Naive thymus-derived CD8-positive, alpha-beta T cell (primary cell): ENCODE measurements at places on chromosomes 13 and 19. TPM values are rescaled to one million over a fixed set of nuclear protein-coding genes. Genes with fewer than 3 reads are reported as not detected.
A peak's percentile ranks its signal among the peaks of the same experiment; 100 is the strongest.

DNA sequence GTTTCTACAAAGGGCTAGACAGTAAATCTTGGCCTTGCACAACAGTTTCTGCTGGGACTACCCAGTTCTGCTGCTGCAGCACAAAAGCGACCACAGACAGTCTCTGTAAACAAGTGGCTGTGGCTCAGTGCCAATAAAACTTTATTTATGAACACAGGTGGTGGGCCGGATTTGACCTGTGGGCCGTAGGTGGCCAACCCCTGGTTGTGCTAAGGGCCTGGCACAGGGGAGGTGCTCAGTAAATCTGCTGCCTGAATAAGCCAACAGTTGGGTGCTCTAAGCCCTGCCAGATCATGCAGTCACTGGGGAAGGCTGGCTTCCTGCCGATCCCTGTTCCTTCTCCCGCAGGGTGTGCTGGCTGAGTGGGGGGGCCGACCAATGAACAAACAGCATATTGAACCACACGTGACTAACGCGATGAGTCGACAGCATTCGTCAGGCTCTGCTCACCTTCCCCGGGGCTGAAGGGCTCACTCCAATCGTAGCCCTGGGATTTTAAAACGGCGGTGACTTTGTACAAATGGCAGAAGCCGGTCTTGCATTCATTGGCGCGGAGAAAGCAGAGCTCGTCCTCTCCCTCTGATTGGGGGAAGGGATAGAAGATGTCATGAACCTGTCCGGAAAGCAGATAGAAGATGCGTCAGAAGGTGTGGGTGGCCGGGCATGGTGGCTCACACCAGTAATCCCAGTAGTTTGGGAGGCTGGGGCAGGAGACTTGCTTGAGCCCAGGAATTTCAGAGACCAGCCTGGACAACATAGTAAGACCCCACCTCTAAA lies 24.3 kb upstream of the MYDGF start:
- H3K27me3 ChIP-seq, result no peaks in the 10 kb centered on the region
- no peak for DNase-seq
- H3K4me1 ChIP-seq, result no peaks in the 10 kb centered on the region

DNA sequence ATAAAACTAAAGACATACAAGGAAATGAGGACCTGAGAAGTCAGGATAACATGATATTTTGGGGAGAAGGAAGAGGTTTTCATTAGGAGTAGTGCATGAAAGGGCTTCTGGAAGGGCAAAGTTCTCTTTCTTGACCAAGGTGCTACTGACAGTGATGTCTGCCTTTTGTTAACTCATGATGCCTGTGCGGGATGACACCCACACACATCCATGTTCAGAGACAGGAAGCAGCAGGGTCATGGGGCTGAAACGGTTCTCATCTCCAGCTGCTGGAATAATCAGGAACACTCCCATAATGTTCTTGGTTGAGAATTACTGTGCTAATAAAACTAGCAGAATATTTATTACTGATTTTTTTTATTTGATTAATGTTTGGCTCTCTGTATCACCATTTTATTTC lies 29.1 kb downstream of the KCNC3 start:
- H3K4me3 ChIP-seq, result no peak overlapping the region
- H3K4me1 ChIP-seq, result no peaks in the 10 kb centered on the region
- H3K27me3 ChIP-seq, result peaks cover 16% of the 10 kb centered on the region
- H3K27ac ChIP-seq, result no peak overlapping the region
- peak; percentile 34 for DNase-seq

Gene PSG11
- total RNA-seq, result not detected

DNA sequence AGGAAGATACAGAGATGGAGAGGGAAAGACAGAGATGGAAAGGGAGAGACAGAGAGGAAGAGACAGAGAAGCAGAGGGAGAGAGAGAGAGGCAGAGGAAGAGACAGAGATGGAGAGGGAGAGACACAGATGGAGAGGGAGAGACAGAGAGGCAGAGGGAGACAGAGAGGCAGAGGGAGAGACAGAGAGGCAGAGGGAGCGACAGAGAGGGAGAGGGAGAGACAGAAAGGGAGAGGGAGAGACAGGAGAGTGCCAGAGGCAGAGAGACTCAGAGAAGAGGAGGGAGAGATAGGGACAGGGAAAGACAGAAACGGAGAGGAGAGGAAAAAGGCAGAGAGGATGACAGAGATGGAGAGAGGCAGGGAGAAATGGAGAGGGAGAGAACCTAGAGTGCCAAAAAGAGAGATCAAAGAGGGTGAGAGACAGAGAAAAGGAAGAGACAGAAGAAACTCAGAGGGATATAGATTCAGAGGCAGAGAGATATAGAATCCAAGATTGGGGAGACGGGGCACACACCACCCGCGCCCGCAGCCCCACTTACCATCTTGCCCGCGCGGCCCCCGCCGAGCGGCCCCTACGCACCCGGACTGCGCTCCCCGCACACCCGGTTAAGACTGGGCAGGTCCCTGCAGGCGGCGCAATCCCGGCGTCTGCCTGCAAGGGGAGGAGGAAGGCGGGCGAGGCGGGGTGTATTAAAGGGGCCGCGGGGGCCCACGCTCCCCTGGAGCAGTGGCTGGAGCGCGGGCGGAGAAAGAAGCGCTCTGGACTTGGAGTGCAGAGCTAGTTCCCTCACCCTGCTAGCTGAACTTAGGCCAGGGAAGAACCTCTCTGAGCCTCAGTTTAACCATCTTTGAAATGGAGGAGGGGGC lies 10.7 kb downstream of the TM6SF2 start:
- peaks cover 21% of the 10 kb centered on the region for H3K27me3 ChIP-seq
- DNase-seq, result no peak
- H3K4me1 ChIP-seq, result peaks cover 14% of the 10 kb centered on the region
- peaks cover 3% of the 10 kb centered on the region for H3K36me3 ChIP-seq

Gene PIP5K1C
- total RNA-seq, result 32.0 TPM

DNA sequence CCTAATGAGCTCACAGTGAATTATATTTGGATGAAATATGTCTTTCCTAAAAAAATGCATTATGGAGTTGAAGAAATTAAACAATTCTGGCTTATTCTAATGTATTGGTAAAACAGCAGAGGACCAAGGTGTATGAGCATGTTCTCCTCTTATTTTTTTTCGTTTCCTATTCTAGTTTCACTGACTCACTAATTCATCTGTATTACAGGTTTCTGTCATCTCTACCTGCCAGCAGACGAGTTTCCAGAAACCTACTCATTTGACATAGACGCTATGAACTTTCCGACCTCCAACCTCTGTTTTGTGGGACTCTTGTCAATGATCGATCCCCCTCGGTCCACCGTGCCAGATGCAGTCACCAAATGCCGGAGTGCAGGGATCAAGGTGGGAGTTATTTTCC lies 20.3 kb downstream of the ATP12A start:
- peaks cover 11% of the 10 kb centered on the region for H3K27me3 ChIP-seq
- H3K4me1 ChIP-seq, result no peaks in the 10 kb centered on the region
- no peak overlapping the region for H3K4me3 ChIP-seq
- no peaks in the 10 kb centered on the region for H3K36me3 ChIP-seq

DNA sequence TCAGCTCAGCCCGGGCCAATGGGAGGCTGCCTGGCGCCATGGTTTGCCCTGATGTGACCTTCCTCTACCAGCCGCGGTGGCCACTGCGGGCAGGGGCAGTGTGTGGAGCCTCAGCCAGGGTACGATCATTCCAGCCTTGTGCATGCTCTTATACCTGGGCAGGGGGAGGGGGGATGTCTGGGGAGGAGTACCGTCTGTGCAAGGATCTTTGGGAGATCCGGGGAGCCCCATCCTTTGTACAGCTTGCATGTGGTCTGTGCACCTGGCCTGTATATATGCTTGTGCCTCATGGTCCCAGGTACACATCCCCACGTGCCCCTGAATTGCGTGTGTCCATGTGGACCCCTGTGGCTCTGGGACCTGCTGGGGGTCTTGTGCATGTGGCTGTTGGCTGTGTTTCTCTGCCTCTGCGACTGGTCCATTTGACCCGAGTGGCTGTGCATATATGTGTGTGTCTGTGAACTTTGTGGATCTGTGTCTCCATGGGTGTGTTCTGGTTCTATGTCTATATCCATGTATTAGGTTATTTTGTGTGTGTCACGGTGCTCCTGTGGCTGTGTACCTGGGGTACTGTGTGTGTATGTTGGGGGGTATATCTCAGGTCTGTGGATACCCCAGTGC lies 12.8 kb upstream of the NANOS3 start:
- H3K27me3 ChIP-seq, result peaks cover 25% of the 10 kb centered on the region
- H3K36me3 ChIP-seq, result no peaks in the 10 kb centered on the region
- DNase-seq, result no peak
- H3K4me1 ChIP-seq, result peaks cover 51% of the 10 kb centered on the region
- peak overlapping the region; percentile 90 for H3K4me3 ChIP-seq

- no peaks in the 10 kb centered on the region for H3K27me3 ChIP-seq
- peak overlapping the region; percentile 8 for H3K27ac ChIP-seq
- H3K4me1 ChIP-seq, result no peaks in the 10 kb centered on the region
- DNase-seq, result no peak
- no peak overlapping the region for H3K4me3 ChIP-seq
Observed at GRCh38 chr19:4922530-4923275, 13.4 kb downstream of the UHRF1 start.

Gene PLK5
- not detected for total RNA-seq

- no peak for DNase-seq
- peaks cover 31% of the 10 kb centered on the region for H3K27me3 ChIP-seq
- H3K27ac ChIP-seq, result no peak overlapping the region
- H3K4me1 ChIP-seq, result peaks cover 12% of the 10 kb centered on the region
Observed at GRCh38 chr19:47021536-47022139, 2.0 kb downstream of the NPAS1 start.

- no peaks in the 10 kb centered on the region for H3K36me3 ChIP-seq
- no peak for DNase-seq
- no peak overlapping the region for H3K27ac ChIP-seq
- no peaks in the 10 kb centered on the region for H3K4me1 ChIP-seq
- H3K27me3 ChIP-seq, result no peaks in the 10 kb centered on the region
Observed at GRCh38 chr19:1819341-1820255, 7.5 kb upstream of the ATP8B3 start.

GRCh38 chr19:50309396-50310125 lies 19.6 kb downstream of the KCNC3 start:
- DNase-seq, result no peak
- H3K4me3 ChIP-seq, result peak overlapping the region; percentile 4
- H3K27ac ChIP-seq, result no peak overlapping the region
- H3K4me1 ChIP-seq, result peaks cover 8% of the 10 kb centered on the region
- peaks cover 58% of the 10 kb centered on the region for H3K27me3 ChIP-seq

DNA sequence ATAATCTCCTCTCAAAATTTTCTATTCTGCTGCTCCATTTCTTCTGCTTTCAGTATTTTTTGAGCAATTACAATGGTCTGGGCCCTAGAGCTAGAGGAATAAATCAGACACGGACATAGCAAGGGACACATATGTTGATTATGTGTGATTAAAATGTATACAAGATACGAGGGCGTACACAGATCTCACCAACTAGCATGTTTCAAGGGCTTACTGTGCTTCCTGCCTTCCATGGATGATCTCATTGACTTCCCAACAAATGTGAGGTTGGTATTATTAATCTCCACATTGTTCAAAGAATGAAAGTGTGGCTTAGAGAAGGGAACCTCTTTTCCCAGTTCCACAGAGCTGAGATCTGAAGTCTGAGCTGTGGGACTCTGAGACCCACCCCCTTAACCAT lies 9.1 kb downstream of the PLD3 start:
- H3K4me3 ChIP-seq, result no peak overlapping the region
- no peak for DNase-seq
- H3K27me3 ChIP-seq, result no peaks in the 10 kb centered on the region
- H3K4me1 ChIP-seq, result peaks cover 42% of the 10 kb centered on the region
- H3K27ac ChIP-seq, result no peak overlapping the region

Gene KLF1
- not detected for total RNA-seq

GRCh38 chr13:89541091-89542030 lies 1806.1 kb upstream of the MIR17HG start:
- H3K36me3 ChIP-seq, result no peaks in the 10 kb centered on the region
- no peak overlapping the region for H3K27ac ChIP-seq
- DNase-seq, result no peak
- no peaks in the 10 kb centered on the region for H3K27me3 ChIP-seq
- no peaks in the 10 kb centered on the region for H3K4me1 ChIP-seq

Gene INSR
- total RNA-seq, result 0.60 TPM

DNA sequence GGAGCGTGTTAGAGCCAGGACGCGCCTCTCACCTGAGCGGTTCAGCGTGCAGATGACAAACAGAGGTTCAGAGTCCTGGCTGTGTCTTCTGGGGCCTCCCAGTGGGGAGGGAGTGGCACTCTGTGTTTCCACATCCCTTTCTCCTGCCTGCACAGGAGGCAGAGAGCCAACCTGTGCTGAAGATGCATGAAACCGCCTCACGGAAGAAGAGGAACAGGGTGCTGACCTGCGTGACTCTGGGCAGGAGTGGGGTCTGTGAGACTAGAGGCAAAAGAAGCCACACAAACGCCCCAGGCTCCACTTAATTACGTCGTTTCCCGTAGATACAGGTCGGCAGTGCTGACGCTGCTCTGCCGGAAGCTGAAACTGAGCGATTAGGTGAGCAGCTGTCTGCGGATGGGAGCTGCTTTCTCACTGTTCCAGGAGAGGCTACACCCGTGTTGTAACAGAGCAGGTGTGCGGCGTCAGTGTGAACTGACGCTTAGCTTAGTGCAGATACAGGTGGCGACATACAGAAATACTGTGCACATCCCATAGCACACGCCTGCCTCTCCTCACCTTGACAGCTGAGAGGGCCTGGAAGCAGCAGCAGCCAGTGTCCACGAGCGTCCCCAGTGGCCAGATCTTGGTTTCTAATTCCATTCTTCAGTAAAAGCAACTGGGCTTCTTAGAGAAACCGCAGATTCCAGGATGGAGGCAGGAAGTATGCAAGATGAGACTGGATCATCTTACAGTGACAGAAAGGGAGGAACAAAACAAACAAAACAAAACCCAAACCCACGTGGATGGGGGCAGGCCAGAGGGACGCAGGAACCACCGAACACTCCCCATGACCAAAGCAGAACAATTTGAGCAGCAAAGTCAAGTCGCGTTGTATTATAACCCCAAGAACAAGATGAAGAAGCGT lies 37.7 kb upstream of the MCF2L start:
- no peak overlapping the region for H3K27ac ChIP-seq
- no peak for DNase-seq

DNA sequence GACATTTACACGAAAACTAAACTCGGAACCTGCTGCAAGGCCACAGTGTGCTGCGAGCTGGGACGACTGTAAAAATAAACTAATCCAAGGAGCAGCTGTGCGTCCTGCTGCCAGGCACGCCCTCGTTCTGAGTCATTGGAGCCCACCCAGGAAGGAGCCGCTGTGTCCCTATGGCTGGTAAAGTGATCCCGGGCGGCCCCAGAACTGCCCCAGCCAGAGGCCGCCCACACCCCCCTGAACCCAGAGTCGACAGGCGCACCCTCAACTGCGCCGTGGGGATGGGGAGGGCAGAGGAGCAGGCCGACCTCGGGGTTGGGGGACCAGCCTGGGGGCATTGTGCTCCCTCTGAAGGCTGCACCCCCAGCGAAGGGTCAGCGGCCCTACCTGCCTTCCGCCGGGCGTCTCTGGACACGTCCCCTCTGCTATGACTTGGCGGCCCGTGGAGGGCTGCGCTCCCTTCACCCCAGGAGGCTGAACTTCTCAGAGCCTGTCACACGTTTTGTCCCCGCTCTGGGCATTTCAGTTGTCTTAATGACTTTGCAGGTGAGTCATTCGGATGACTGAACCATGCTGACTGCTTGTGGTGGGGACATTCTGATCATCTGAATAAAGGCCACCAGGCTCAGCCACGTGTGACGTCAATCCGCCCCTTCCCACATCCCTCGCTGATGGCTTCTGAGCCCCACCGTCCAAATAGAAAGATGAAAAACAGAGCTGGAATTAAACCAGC lies 42.7 kb downstream of the ADPRHL1 start:
- peaks cover 3% of the 10 kb centered on the region for H3K27me3 ChIP-seq
- no peak overlapping the region for H3K27ac ChIP-seq
- DNase-seq, result no peak
- H3K4me1 ChIP-seq, result no peaks in the 10 kb centered on the region
- H3K4me3 ChIP-seq, result no peak overlapping the region

Gene ZNF878
- 0.21 TPM for total RNA-seq

- H3K27ac ChIP-seq, result peak overlapping the region; percentile 99
- no peaks in the 10 kb centered on the region for H3K27me3 ChIP-seq
- DNase-seq, result no peak
- H3K36me3 ChIP-seq, result no peaks in the 10 kb centered on the region
- peak overlapping the region; percentile 81 for H3K4me3 ChIP-seq
Observed at GRCh38 chr19:9863759-9864158, 28.6 kb downstream of the PIN1 start.
